LHCN-M2 (cell line): ENCODE measurements at places on chromosomes 1 and 21. TPM values are rescaled to one million over a fixed set of nuclear protein-coding genes. Genes with fewer than 3 reads are reported as not detected.

The SLC9C2 gene
- total RNA-seq, result not detected in 2 replicates

The SMIM1 gene
- total RNA-seq, result not detected in 2 replicates

The RPE65 gene
- total RNA-seq, result not detected in 2 replicates

The GNAT2 gene
- not detected in 2 replicates for total RNA-seq

The LEMD1 gene
- total RNA-seq, result not detected in 2 replicates

The CD84 gene
- not detected in 2 replicates for total RNA-seq

DNA sequence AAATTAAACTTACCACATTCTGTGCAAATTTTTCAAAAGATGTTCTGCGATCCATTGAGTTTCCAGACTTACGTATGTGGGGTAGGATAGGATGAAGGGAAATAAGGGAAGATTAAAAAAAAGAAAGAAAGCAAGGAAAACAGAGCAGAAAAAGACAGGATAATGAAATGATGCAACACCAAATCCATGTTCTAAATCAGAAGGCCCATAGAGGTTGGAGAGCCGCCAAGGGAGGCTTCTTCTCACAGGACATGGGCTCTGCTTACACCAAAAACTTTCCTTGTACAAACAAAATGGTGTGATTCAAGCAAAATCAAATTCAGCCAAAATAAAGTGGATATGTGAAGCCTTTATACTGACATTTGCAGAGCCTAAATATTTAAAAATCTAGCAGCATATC, 189.5 kb upstream of the GREM2 start:
- peak; percentile 48 for DNase-seq

- DNase-seq, result no peak
These were observed 1092.7 kb downstream of the PLA2G4A start for GRCh38 chr1:187921426-187921825.

DNA sequence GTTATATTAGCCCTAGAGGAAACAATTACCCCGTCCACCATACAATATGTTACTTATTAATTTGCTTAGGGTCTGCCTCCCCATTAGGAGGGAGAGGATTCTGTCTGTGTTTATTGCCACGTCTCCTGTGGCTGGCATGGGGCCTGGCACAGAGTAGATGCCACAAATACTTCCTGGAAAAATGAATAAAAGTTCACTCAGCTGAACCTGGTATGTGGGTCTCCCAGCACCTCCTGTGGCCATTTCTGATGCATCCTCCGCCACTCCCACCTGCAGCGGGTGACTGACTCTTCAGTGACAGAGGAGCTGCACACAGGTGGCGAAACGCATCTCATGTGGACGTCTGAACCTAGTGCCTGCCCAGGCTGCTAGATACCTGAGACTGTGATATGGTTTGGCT, 112.7 kb downstream of the CLIC6 start:
- DNase-seq, result no peak

DNA sequence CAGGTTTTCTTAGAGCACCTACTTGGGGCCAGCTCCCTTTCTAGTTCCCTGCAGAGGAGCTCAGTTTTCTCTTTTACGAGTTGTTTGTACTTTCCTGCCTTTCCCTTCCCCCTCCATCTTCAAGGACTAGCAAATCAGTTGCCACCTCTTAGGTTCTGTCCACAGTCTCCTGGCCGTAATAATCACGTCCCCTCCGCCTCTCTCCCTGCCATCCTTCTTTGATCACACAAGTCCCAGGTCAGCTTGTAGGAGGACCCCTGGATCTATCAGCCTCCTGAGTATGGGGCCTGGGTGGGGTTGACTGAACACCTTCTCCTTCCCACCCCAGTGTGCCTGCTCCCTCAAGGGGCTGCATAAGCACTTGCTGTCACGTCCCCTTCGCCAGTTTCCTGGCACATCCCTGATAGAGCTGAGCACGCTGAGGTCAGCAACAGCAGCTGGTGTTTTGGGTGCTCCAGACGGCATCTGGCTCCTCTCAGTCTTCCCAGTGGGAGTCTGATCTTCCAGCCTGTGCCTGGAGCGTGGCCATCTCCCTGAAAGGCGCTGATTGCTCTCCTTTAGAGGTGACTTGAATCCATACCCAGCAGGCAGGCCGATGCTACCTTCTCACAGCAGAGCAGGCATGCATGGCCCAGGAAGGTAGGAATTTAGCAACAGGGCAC, 216.1 kb upstream of the TMEM51 start:
- DNase-seq, result no peak

- peak; percentile 95 for DNase-seq
These were observed 24.1 kb upstream of the ARHGEF11 start for GRCh38 chr1:157069601-157070000.

DNA sequence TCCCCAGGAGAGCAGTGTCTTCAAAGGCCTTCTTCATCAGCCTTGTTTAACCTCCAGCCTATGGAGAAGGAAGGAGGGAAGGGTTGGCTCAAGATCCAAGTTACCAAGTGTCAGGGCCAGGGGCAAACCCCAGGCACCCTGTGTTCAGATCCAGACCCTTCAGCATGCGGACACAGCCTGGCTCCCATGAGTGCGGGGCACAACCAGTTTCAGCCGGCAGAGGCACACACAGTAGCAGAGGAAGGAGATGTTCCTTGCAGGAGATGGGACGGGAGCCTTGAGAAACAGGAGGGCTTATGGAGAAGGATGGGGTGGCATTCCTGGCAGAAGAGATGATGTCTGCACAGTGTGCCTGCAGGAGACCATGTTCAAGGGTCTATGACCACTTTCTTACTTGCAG, 161.7 kb upstream of the EDN2 start:
- no peak for DNase-seq

DNA sequence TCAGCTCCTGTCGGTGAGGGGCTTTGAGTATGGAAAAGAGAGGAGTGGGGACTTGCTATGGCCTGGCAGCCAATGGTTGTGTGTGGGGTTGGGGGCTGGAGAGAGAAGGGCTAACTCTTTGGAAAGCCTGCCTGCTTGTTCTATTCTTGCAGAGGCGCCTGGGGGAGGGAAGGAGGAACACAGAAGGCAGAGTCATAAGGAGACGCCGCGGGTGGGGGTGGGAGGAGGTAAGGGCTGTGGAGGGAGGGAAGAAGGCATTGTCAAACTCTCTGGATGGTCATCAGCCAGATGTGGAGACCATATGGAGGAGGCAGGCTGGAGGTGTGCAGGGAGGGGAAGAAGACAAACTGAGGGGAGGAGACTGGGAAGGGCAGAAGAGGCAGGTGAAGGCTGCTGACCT, 70.0 kb downstream of the PLXNA2 start:
- DNase-seq, result no peak

DNA sequence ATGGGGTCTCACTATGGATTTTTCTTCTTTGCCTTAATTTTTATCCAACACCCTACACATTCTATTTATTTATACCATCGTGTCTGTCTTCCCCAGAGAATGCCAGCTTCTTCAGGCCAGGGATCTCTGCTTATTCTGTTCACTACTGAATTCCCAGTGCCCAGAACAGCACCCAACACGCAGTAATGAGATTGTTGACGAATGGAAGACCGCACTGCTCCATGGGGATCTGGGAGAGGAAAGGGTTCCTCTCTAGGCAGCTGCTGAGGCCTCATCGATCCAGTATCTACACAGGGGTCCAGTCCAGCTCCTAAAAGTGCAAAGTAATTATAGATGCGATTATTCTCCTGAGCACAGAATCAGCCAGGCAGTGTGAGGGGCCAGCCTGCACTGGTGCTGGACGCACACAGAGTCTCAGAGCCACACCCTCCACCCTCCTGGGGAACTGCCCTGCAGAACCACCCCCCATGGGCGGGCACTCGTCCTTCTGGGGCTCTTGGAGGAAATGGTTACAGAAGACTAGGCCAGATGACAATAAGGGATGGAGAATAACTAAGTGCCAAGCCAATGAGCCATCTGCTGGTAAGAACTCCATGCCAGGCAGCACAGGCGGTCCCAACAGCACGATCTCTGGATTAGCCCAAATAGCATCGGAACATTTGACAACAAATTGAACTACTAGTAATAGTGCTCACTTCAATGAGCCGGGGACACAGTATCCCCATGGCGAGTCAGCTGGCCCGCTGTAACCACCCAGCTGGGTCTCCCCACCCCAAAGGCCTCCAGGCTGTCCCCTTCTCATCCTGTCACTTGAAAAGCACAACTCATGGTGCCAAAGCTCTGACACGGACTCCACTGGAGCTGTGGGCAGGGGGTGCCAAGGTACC, 1.7 kb upstream of the PDE9A start:
- DNase-seq, result no peak

DNA sequence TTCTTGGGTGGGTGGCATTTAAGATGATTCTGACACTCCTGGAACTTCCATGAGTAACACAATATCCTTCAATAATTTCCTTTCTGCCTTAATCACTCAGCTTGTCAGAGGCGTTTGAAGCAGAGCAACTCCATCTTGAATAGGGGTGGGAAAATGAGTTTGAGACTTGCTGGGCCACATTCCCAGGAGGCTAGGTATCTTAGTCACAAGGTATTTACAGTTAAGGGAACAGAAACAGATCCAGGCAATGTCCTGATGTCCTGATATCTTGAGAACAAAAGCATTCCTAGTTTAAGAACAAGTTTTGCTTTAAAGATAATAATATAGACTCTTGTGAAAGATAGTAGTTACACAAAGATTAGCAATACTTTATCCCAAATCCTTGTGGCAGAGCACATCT, 76.6 kb upstream of the KIAA0040 start:
- no peak for DNase-seq

DNA sequence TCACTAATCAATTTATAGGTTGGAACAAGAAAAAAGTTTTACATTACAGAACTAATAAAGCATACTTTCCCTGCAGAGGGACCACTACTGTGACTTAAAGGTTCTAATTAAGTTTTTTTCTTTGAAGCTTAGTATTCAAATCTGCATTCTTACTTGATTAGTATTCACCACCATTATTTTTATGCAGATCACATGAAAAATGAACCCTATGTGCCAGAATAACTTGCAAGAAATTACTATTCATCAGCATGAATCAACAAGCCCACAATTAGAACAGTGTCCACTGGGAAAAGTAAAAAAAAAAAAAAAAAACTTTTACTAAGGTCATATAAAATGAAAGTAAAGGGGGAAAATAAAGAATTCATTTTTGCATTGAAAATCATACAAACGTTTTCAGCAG, 90.8 kb downstream of the SMYD3 start:
- no peak for DNase-seq

GRCh38 chr1:67171574-67171955, 5.3 kb downstream of the IL23R start:
- no peak for DNase-seq

DNA sequence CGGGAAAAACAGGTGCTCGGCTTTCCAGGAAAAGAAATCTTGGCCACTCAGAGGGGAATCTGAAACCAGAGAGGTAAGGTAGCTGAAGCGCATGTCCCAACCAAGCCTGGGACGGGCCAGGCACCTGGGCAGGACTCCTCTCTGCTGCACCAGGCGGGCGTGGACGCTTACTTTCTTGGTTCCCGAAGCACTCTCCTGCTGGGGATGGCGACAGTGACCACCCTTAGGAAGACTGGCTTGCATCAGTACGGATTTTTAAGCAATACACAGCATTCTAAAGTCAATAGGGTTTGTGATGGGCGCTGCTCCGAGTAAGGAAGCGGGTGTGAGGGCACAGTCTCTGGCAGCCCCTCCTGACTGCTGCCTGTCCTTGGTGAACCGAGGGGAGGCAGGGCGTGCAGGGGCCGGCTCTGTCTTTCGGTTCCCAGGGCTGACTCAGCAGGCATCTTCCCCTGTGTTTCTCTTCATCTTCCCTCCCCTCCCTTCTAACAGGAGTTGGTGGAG, 74.9 kb upstream of the ANGPTL1 start:
- no peak for DNase-seq

- DNase-seq, result no peak
These were observed 663 bp upstream of the GBP6 start for GRCh38 chr1:89363196-89363595.

- DNase-seq, result no peak
These were observed 416.0 kb downstream of the PCP4 start for GRCh38 chr21:40282912-40283886.

GRCh38 chr21:15725949-15726348, 3.8 kb upstream of the USP25 start:
- DNase-seq, result no peak

DNA sequence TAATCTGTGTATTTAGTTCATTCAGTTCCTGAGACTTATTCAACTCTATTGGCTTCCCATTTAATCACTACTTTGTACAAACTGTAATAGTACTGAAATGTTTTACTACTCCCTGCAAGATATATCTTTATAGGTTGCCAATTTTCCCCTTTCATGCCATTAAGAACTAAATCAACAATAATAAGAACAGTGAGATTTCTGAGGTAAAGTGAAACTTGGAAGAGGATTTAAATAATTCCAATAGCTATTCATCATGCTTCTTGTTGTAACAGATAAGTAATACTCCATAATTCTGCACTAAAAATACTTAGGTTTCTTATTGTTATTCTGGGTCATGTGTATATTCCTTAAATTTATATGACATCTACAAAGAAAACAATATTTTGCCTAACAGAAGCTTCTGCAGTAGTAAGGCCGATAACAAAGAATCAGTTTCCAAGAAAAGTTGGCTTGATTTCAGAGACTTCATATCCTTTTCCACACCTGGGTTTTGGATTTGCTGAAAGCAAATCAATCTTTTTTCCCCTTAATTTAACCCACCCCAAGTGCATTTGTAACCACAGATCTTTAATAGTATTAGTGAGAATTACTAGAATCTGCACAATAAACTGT, 258.3 kb downstream of the FAF1 start:
- DNase-seq, result no peak

- DNase-seq, result no peak
These were observed 3.9 kb downstream of the CNTN2 start for GRCh38 chr1:205046870-205047269.
